Stimulated activated CD8-positive, alpha-beta memory T cell treated with anti-CD3 and anti-CD28 coated beads, Interleukin-12 subunit alpha, Interleukin-12 subunit beta, amount 100 ng/mL, for 4 hours (primary cell): ENCODE measurements at places on chromosomes 6 and 20.
A peak's percentile ranks its signal among the peaks of the same experiment; 100 is the strongest.

- no peak for DNase-seq
These were observed 23.9 kb upstream of the TOP1 start for GRCh38 chr20:41004531-41005360.

DNA sequence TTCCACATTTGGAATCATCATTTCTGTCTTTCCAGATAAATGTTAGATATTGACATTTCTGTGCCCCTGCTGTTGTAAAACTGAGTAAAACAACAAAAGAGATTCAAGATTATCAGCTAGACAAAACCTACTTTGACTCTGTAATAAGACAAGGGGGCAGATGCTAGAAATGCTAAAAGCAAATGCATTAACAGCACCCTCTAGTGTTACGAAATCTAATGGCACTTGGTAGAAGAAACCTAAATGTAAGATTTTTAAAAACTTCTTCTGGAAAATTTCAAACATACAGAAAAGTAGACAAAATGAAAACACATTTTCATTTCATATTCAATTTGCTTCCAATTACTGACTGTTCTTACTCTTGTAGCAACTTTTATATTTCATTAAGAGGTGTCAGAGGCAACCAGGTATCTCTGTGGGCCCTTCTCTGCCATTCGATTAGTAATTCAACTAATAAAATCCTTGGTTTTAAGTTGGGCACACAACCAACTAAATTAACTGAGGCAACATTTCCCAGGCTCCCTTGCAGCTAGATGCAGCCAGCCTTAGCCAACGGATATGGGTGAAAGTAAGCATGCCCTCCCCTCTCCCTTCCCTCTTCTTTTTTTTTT lies 45.0 kb downstream of the SLC23A2 start:
- no peak for DNase-seq

GRCh38 chr6:56724455-56724854 lies 81.8 kb upstream of the DST start:
- no peak for DNase-seq

- no peak for DNase-seq
These were observed 40.9 kb upstream of the FAM83D start for GRCh38 chr20:38885357-38885756.

GRCh38 chr6:48057601-48058000 lies 53.4 kb downstream of the PTCHD4 start:
- DNase-seq, result no peak

- DNase-seq, result no peak
These were observed 53.6 kb upstream of the CST7 start for GRCh38 chr20:24895431-24895830.

DNA sequence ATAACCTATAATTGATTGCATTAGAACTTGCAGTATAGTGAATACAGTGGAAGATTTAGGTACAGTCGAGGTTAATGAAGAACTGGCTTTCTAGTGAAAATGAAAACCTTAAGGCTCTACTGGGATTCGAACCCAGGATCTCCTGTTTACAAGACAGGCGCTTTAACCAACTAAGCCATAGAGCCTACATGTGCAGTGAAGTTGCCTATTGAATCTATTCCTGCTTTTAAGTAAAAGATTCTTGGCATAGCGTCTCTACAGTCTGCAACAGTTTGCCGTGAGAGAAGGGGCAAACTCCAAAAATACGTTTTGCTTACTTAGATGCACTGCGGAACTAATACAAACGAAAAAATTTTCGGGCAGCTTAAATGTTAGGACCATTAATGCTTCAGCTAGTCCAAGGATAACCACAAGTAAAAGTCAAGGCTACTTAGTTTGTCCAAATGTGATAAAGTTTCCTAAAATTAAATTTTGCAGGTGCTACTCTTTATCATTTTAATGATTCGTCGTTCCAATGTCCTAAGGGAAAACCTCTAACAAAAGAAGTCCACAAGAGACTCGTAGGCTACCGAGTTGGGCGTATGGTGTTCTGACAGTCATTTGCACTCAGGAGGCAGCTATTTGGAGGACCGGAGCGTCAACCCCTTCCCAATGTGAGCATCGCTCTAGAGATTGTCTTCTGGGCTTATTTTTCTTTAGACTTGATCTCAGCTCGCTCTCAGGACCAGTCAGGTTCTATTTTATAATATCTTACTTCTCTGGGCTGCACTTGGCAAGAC lies 31.3 kb upstream of the ZSCAN23 start:
- no peak for DNase-seq

GRCh38 chr6:71454056-71454455 lies 165.4 kb downstream of the OGFRL1 start:
- no peak for DNase-seq

- DNase-seq, result no peak
These were observed 364.5 kb upstream of the JARID2 start for GRCh38 chr6:14881398-14881797.

DNA sequence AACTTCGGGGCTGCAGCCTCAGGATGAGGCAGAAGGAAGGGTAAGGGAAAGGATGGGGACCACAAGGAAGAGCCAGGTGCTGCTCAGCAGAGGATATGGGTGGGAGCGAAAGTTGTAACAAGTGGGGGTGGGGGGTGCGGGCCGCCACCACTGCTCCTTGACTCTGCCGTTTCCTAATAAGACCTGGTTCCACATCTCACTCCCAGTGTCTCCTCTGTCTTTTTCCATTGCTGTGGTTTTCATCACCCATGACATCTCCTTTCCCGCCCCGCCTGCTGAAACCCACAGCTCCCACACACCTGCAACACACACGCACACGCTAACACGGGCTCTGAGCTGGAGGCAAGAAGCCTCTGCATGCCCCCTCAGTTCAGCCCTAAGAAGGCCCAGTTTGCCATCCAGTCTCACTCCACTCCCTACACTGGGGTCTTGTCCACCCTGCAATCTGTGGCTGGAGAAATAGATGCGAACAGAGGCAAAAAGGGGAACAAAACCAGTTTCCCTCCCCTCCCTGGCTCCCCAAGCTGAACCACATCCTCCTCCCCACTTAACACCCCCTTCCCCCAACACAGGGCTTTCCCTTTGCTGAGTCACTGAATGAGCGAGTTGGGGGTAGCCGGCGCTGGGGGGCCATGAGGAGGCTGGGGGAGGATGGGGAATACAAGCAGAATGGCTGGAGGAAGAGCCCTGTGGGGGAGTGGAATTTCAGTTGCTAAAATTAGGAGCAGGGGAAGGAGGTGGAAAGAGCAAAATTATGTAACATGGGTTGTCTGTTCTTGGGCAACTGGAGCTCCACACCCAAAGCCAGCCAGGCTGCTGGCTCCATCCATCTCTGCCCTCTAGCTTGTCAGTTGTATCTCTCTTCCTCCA lies 11.5 kb downstream of the NFKBIL1 start:
- peak; percentile 57 for DNase-seq

DNA sequence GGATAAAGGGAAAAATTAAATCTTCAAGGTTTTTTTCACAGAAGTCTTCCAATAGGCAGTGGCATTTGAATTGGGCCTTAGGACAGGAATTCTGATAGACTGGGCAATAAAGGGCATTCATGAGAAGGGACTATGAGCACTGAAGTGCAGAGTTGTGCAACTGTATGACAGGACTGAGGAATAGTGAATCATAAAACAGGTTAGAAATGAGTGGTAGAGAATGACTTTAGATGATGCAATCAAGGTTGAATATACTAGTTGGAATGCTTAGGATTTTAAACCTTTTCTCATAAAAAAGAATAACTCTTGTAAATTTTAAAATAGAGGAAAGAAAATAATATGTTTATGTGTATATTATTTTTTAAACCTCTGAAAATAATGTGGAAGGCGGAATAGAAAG lies 944.7 kb downstream of the PHF3 start:
- DNase-seq, result no peak

GRCh38 chr6:138092686-138093085 lies 14.5 kb downstream of the PERP start:
- DNase-seq, result no peak

GRCh38 chr6:151402228-151402627 lies 10.9 kb upstream of the ZBTB2 start:
- DNase-seq, result no peak
